ENCODE measurements at places on chromosomes 16 and 17. TPM values are rescaled to one million over a fixed set of nuclear protein-coding genes. Genes with fewer than 3 reads are reported as not detected.

The LRRC36 gene
- total RNA-seq = 0.63 TPM

The UTS2R gene
- total RNA-seq = not detected

The ZDHHC7 gene
- 23.5 TPM for total RNA-seq

The PLEKHH3 gene
- 1.2 TPM for total RNA-seq

The VEZF1 gene
- 29.8 TPM for total RNA-seq

The ABCA6 gene
- not detected for total RNA-seq

The FOXN1 gene
- total RNA-seq = not detected

The KRT28 gene
- total RNA-seq = not detected

The PIK3R6 gene
- total RNA-seq = 0.63 TPM

The FBXW10B gene
- 1.1 TPM for total RNA-seq

The TMEM98 gene
- 1.1 TPM for total RNA-seq

The GNG13 gene
- not detected for total RNA-seq

The CDH8 gene
- total RNA-seq = not detected

The PRAC2 gene
- total RNA-seq = not detected

The CETP gene
- total RNA-seq = not detected

The TSPAN10 gene
- 0.45 TPM for total RNA-seq

The NRN1L gene
- total RNA-seq = 0.76 TPM

The TMEM256 gene
- total RNA-seq = 88.5 TPM

The TSPOAP1 gene
- 22.7 TPM for total RNA-seq

The PYY gene
- not detected for total RNA-seq

The SPN gene
- total RNA-seq = 114 TPM

The SEPTIN1 gene
- 202 TPM for total RNA-seq

The ITGB3 gene
- not detected for total RNA-seq

The ACSM2A gene
- total RNA-seq = not detected

The ZNF385C gene
- total RNA-seq = not detected

The SLC5A11 gene
- total RNA-seq = 0.12 TPM

The SLC13A2 gene
- total RNA-seq = not detected

All from activated CD4-positive, alpha-beta memory T cell treated with anti-CD3 and anti-CD28 coated beads for 36 hours (primary cell).